T-cell (primary cell): ENCODE measurements at places on chromosomes 13 and 19.

- no peak overlapping the region for H3K4me3 ChIP-seq
- no peaks in the 10 kb centered on the region for H3K27me3 ChIP-seq
- H3K4me1 ChIP-seq = no peaks in the 10 kb centered on the region
- no peaks in the 10 kb centered on the region for H3K36me3 ChIP-seq
- DNase-seq = no peak
These were observed 65.2 kb downstream of the DACH1 start for GRCh38 chr13:71801781-71802180.

- DNase-seq = no peak
- no peak overlapping the region for H3K27ac ChIP-seq
- no peaks in the 10 kb centered on the region for H3K4me1 ChIP-seq
- H3K36me3 ChIP-seq = no peaks in the 10 kb centered on the region
- peaks cover 6% of the 10 kb centered on the region for H3K27me3 ChIP-seq
These were observed 21.9 kb downstream of the IGFL1 start for GRCh38 chr19:46251416-46251815.

DNA sequence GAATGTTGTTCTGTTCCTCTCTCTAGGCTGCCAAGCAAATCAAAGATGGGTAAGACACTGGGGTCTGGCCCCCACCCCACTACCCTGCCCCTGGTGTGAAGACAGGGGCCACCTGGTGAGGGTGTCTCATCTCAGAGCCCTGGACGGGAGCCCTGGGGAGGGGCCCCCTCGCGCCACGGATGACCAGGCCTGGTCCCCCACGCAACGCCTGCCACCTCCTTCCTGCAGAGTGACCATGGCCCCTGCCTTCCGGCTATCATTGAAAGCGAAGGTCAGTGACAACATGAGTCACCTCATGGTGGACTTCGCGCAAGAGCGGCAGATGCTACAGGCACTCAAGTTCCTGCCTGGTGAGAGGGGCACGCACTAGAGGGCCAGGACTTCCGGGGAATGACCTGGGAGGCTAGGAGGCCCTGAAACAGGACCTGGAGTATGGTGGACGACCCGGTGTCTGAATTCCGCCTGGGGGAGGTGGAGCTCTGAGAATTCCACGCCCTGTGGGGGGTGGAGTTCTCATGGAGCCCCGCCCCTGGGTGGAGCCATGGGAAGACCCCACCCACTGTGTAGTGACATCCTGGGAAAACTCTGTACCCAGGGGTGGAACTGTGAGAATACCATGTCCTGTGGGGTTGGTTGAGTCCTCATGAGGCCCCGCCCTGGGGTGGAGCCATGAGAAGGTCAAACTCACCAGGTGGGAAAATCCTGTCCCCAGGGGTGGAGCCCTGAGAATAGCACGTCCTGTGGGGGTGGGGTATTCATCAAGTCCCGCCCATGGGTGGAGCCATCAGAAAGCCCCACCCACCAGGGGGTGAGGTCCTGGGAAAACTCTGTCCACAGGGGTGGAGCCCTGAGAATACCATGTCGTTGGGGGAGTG lies 6.1 kb downstream of the FSD1 start:
- peaks cover 2% of the 10 kb centered on the region for H3K36me3 ChIP-seq
- peaks cover 9% of the 10 kb centered on the region for H3K27me3 ChIP-seq
- no peak for DNase-seq
- H3K27ac ChIP-seq = no peak overlapping the region
- H3K4me3 ChIP-seq = no peak overlapping the region
- H3K4me1 ChIP-seq = no peaks in the 10 kb centered on the region

GRCh38 chr13:84524586-84524985 lies 642.3 kb upstream of the SLITRK1 start:
- H3K4me1 ChIP-seq = no peaks in the 10 kb centered on the region
- DNase-seq = no peak
- no peak overlapping the region for H3K27ac ChIP-seq
- H3K27me3 ChIP-seq = no peaks in the 10 kb centered on the region
- no peak overlapping the region for H3K4me3 ChIP-seq

GRCh38 chr13:110012102-110012739 lies 225.8 kb upstream of the IRS2 start:
- no peaks in the 10 kb centered on the region for H3K27me3 ChIP-seq
- H3K4me3 ChIP-seq = no peak overlapping the region
- H3K27ac ChIP-seq = no peak overlapping the region
